Esophagus squamous epithelium (tissue), 5 donors: ENCODE measurements at places on chromosomes 7 and 10. TPM values are rescaled to one million over a fixed set of nuclear protein-coding genes. Genes with fewer than 3 reads are reported as not detected.

DNA sequence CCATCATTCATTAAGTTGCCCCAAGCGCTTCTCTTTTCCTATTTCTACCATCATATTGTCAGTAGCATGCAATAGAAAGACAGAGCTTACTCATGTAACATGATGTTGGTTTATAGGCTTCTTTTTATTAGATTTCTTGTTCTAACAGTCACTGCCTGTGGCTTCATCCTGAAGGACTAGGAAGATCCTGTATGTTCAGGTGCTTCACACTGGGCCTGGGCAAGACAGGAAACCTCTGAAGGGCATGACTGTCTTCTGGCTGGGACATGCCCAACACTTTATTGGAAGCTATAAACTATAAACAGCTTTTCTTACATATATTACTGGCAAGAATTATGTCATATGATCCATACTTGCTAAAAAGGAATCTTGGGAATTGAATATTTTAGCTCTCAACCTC is 258.4 kb upstream of the AKR1E2 start:
- H3K4me1 ChIP-seq, result no peaks in the 10 kb centered on the region
- no peaks in the 10 kb centered on the region for H3K27me3 ChIP-seq
- DNase-seq, result no peak
- H3K36me3 ChIP-seq, result no peaks in the 10 kb centered on the region

DNA sequence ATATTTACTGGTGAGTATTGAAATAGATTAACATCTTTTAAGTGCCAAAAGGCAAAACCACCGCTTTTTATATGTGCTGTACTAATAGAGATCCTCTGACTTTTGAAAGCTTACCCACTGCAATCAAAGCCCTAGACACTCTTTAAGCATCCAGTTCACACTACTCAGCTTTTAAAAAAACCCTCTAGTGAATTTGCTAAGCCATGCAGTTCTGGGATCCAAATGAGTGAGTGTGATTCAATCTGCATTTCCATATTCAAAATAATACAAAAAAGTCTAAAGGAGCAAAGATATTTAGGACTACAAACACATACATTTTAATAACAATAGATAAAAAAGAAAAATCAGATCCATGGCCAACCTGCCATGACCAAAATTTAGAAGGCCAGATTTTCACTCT is 288.2 kb downstream of the MAGI2 start:
- no peaks in the 10 kb centered on the region for H3K36me3 ChIP-seq
- no peak overlapping the region for H3K4me3 ChIP-seq
- H3K27ac ChIP-seq, result no peak overlapping the region
- no peaks in the 10 kb centered on the region for H3K27me3 ChIP-seq
- no peak for DNase-seq

DNA sequence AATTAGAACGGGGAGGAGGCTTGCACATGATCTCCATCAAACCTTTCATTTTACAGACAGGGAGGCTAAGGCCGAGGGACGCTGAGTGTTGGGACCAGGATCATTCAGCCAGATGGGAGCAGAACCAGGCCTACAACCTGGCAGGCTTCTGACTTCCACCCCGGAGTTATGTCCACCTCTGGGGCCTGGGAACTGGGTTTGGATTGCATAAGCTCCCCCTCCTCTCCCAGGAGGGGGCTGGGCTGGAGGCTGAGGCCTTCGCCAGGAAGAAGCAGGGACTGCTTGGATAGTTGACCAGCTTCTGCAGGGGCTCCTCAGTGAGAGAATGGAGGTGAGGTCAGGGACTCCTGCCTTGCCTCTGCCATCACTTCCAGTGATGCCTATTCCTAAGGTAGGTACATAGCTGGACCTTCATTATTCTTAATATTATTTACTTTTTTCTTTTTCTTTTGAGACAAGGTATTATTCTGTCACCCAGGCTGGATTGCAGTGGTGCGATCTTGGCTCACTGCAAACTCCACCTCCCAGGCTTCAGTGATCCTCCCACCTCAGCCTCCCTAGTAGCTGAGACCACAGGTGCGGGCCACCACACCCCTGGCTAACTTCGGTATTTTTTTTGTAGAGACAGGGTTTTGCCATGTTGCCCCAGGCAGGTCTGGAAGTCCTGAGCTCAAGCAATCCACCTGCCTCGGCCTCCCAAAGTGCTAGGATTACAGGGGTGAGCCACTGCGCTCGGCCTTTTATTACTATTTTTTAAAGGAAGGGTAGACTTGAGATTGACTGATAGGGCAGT is 1.3 kb downstream of the SNX10 start:
- peaks cover 20% of the 10 kb centered on the region for H3K4me1 ChIP-seq
- DNase-seq, result no peak
- H3K27me3 ChIP-seq, result peaks cover 28% of the 10 kb centered on the region
- peak overlapping the region; percentile 51 for H3K4me3 ChIP-seq
- no peak overlapping the region for H3K27ac ChIP-seq

DNA sequence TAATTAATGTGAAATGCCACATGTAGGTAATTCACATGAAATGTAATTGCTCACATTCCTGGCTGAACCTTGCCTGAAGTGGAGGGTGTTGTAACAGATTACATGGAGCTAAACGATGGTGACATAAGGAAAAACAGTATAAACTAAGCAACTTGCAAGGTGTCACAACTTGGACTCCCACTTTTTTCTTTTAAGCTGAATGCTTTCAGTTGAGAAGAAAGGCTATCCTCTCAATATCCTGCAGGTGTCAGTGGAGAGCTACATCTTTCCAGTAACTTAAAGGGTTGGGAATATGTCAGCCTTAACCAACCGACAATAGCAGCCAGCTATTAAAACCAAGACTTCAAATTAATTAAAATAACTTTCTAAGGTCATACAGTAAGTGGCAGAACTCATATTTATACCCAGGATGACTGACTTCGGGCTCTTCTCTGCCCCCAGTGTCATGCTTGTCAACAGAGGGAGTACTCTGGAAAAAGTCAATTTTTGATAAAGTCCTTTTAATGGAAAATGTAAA is 33.7 kb downstream of the NRBF2 start:
- no peaks in the 10 kb centered on the region for H3K4me1 ChIP-seq

DNA sequence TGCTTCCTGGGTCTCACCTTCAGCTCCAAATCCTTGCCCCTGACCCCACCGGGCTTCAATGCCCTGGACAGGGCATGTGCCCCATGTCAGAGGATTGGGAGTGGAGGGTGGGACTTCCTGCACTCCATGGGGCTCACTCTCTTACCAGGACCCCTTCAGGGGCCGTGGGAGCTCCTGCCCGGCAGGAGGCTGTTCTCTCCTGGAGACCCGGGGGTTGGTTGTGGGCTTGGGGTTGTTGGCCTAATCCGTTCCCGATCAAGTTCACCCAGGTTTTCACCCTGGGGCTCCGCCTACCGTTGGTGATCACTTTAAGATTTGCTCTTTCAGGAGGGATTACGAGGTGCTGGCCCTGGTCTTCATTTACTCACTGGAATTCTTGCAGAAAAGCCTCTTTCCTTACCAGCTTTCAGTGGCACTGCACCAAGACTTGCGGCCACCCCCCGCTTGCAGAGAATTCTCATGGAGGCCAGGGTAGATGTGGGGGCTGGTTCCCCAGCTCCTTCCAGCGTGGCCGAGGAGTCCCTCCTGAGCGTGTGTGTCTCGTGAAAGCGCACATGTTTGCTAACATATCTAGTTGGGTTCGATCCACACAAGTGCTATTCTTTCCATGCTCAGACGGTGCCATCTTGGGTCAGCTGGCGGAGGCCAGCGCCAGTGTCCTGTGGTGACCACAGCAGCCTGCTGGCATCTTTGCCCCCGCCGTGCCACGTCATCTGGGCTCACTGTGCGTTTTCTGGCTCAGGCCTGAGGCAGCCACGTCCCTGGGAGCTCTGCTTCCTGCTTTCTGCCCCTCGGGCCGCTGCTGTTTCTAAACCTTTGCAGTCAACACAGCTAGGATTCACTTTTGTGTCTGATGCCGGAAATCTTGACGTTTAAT is 15.6 kb downstream of the PWWP2B start:
- peaks cover 57% of the 10 kb centered on the region for H3K4me1 ChIP-seq
- peak overlapping the region; percentile 87 for H3K27ac ChIP-seq
- DNase-seq, result no peak
- H3K27me3 ChIP-seq, result no peaks in the 10 kb centered on the region

DNA sequence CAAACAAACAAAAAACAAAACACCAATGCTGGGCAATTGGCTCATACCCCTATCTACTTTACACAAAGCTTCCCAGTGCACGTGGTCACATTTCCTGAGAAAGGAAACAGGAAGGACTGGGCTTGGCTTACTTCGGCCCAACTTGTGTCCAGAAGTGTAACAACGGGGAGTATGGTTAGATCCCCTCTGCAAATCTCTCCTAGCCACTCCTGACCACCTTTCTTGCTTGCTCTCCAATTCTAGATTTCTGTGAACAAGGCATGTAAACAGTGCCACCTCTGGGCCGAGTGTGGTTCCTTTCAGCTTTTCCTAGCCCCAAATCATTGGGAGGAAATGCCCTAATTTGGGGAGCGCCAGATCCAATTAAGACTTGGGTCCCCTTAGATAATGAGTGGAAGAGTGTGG is 21.0 kb upstream of the FRAT2 start:
- H3K36me3 ChIP-seq, result peaks cover 14% of the 10 kb centered on the region
- H3K4me1 ChIP-seq, result peaks cover 7% of the 10 kb centered on the region
- peak overlapping the region; percentile 4 for H3K27ac ChIP-seq
- DNase-seq, result no peak
- H3K4me3 ChIP-seq, result no peak overlapping the region

DNA sequence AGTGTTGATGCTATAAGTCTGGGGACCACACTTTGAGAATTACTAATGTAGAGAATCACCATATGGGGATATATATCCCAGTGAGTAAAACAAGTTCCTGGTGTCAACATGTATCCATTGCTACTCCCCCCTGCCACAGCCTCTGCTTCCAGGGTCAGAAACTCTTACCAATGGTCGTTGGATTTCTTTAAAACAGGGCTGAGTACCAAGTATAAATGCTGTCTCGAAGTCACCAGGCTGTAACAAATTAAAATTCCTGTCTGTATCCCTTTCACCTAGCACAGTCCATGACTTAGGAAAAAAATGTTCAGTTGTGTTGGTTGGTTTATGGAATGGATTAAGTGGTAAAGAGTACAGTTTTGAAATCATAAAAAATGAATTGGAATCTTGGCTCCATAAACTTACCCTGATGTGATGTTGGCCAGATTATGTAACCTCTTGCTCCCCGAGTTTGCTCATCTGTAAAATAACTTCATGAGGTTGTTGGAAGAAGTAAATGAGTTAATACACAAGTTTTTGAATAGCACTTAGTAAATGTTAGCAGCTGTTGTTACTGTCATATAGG is 364.0 kb upstream of the LRGUK start:
- H3K4me3 ChIP-seq, result no peak overlapping the region
- no peak for DNase-seq
- H3K36me3 ChIP-seq, result no peaks in the 10 kb centered on the region
- no peak overlapping the region for H3K27ac ChIP-seq

DNA sequence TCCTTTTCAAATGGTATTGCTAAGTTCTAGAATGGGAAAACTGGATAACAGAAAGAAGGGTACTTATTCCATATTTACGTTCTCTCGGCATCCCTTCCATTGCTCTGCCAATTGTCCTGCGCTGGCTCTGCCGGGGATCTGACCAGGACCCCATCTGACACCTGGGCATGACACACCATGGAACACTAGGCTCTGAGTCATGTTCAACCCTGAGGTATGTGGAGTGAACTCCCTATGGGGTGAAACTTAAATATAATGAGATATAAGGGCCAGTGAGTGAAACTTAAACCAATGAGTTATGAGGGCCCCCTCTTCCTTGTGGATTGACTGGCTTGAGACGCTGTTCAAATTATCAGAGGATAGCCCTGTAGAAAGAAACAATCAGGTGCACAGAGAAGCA is 55.1 kb upstream of the ZEB1 start:
- no peaks in the 10 kb centered on the region for H3K36me3 ChIP-seq
- H3K4me3 ChIP-seq, result no peak overlapping the region
- H3K4me1 ChIP-seq, result no peaks in the 10 kb centered on the region
- DNase-seq, result no peak
- no peak overlapping the region for H3K27ac ChIP-seq

DNA sequence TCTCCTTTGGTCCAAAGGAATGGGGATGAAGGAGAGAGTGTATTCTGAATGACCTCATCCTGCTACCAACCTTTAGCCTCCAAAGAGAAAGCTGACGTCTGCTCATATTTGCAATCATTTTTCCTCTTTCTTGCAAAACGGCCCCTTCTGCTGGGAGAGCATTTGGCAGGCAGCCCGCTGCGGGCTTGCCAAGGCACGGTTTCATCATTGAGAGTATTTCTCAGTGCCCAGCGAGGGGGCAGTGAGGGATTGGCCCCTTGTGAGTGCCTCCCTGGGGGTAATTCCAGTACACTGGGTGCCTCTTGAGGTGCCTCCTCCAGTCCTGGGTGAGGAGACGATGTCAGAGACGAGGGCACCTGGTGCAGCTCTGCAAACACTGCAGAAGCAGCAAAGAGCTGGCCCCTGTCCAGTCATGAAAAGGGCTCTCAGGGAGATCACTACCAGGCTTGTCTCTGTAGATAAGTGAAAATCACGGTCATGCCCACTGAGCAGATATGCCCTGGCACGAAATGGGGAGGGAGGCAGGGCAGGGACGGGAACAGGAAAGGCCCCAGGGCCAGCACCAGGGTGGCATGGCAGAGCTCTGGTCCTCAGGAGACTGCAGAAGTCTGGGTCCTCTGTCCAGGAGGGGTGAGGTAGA is 48.7 kb upstream of the SHH start:
- no peaks in the 10 kb centered on the region for H3K27me3 ChIP-seq
- no peaks in the 10 kb centered on the region for H3K36me3 ChIP-seq
- no peak for DNase-seq
- H3K27ac ChIP-seq, result no peak overlapping the region
- H3K4me3 ChIP-seq, result no peak overlapping the region
- peaks cover 22% of the 10 kb centered on the region for H3K4me1 ChIP-seq

GRCh38 chr10:100469756-100470155 is 6.9 kb downstream of the WNT8B start:
- no peak overlapping the region for H3K4me3 ChIP-seq
- H3K36me3 ChIP-seq, result no peaks in the 10 kb centered on the region
- no peak for DNase-seq
- H3K4me1 ChIP-seq, result no peaks in the 10 kb centered on the region
- no peak overlapping the region for H3K27ac ChIP-seq
- H3K27me3 ChIP-seq, result no peaks in the 10 kb centered on the region

GRCh38 chr10:118925404-118926071 is 104.0 kb upstream of the NANOS1 start:
- H3K27ac ChIP-seq, result no peak overlapping the region
- no peaks in the 10 kb centered on the region for H3K36me3 ChIP-seq
- no peak overlapping the region for H3K4me3 ChIP-seq
- H3K27me3 ChIP-seq, result no peaks in the 10 kb centered on the region
- no peaks in the 10 kb centered on the region for H3K4me1 ChIP-seq

DNA sequence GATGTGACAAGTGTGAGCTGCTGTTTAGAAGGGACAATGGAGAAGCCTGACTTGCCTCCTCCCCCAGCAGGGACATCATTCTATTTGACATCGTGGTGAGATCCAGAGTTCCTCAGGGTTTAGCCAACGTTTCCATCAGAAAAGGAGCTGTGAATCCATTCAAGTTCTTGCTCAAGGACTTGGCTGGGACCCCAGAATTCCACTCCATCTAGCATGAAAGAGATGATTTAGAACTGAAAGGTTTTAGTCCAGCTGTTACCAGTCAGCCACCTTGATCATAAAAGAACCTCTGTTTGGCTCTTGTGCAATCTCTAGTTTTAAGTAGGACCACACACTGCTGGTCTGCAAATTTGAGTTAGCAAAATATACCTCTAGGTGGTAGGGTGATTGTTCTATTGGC is 337.6 kb downstream of the FRMD4A start:
- H3K4me3 ChIP-seq, result no peak overlapping the region
- no peaks in the 10 kb centered on the region for H3K36me3 ChIP-seq
- H3K27me3 ChIP-seq, result no peaks in the 10 kb centered on the region
- H3K27ac ChIP-seq, result peak overlapping the region; percentile 19

CCL24 gene
- 2.2 TPM for total RNA-seq

OGDHL gene
- total RNA-seq, result not detected

RALA gene
- total RNA-seq, result 32.8 TPM

EVX1 gene
- total RNA-seq, result not detected

GPR26 gene
- not detected for total RNA-seq

STYXL1 gene
- total RNA-seq, result 29.1 TPM

ASAH2B gene
- total RNA-seq, result 2.0 TPM

CTTNBP2 gene
- total RNA-seq, result 21.2 TPM
